ENCODE measurements at places on chromosomes 6 and 20. TPM values are rescaled to one million over a fixed set of nuclear protein-coding genes. Genes with fewer than 3 reads are reported as not detected.

RGS17 gene
- total RNA-seq, result 3.3 TPM

SIRPB1 gene
- total RNA-seq, result 5.9 TPM

GRCh38 chr6:150865406-150866146, at the start of gene MTHFD1L:
MTHFD1L (plus strand) TSS chr6:150865702; CDS start chr6:150865823, 121 bp downstream.
- DNase-seq, result peak; percentile 65

DNA sequence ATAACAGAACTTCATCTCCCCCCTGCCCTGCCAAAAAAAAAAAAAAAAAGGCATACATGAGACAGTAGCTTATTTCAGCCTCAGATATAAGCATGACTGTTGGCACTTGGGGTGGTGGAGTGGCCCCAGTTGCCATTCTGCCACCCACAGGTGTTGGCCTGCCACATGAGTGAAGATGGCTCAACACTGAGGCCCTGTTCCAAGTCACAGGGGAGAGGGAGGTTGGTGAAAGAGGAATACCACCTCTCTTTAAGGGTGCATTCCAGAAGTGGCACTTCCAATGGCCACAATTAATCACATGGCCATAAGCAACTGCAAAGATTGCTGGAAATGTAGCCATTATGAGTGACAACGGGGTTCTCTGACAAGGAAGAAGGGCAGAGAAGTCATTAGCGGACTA, 61.9 kb upstream of the JARID2 start:
- no peak for DNase-seq

GRCh38 chr6:99434702-99435530, 9.8 kb upstream of the PNISR start:
- DNase-seq, result no peak

- DNase-seq, result no peak
These were observed 30.4 kb upstream of the HIVEP2 start for GRCh38 chr6:142975365-142975764.

- DNase-seq, result no peak
These were observed 319.7 kb upstream of the TCF21 start for GRCh38 chr6:133568970-133569889.
